ENCODE measurements at places on chromosomes 4 and X. TPM values are rescaled to one million over a fixed set of nuclear protein-coding genes. Genes with fewer than 3 reads are reported as not detected.

VEGFD gene
- 1.8 TPM for total RNA-seq

GALNTL6 gene
- total RNA-seq = not detected

DNA sequence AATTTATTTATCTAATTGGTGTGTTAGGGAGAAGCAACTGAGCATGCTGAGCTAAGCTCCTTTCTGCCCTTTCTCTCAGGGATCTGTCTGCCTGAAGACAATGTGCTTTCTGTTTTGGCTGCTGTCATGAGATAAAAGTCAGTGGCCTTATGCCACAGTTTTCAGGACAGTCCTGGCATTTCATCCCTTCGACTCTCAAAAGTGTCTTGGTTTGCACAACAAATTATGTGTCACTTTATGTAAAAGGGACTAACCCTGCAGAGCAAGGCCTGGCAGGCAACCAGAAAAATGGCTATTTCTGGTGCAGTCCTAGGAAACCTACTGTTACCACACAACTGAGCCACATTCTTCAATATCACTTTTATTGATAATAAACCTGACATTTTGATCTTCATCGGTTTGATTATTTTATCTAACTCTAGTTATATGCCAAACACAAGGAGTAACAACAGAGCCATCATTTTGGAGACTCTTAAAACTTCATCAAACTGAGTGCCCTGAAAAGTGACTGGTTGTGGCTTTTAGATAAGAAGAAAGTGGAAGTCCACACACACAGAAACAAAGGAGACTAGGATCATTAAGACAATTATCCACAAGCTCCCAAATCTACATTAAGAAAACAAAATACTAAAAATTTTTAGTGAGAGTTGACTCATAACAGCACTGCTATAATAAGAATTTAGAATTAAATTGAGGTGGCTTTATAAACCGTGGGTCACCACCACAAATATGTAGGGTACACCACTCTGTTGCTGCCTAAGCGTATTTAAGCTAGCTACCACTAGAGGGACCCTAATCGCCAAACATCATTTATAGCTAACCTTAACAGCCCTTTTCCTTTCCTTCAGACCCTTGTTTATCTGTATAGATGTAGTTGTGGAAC is 95.9 kb upstream of the PTPN13 start:
- no peak for DNase-seq

DNA sequence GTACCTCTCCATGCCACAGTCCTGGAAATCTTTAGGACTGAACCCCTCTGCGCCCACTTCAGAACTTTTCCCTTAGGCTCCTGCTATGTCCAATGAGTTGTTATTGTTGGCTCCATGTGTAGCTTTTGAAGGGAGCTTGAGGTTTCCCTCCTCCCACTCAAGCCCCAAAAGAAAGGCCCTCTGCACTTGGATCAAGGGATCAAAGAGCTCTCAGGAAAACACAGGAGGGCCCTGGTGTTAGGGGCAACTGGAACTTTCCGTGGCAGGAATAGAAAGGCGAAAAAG is 135.0 kb downstream of the RASL11B start:
- no peak for DNase-seq

KIT gene
- total RNA-seq = 67.4 TPM

DNA sequence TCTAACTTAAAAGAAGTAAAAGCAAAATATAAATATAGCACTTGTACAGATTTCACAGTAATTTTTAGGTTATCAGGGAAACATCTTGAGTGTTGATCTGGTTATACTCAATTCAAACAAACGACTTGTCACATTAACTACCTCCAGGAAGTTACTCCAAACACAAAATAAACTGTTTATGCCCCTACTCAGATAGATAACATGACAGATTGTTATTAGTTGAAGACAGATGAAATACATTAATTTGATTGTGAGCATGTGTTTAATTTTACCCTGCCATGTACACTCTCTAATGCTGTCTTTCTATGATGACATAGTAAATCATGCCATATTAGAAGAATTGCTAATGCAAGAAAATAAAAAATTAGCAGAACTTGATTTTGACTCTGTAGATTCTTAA is 88.0 kb downstream of the RAB28 start:
- no peak for DNase-seq

DNA sequence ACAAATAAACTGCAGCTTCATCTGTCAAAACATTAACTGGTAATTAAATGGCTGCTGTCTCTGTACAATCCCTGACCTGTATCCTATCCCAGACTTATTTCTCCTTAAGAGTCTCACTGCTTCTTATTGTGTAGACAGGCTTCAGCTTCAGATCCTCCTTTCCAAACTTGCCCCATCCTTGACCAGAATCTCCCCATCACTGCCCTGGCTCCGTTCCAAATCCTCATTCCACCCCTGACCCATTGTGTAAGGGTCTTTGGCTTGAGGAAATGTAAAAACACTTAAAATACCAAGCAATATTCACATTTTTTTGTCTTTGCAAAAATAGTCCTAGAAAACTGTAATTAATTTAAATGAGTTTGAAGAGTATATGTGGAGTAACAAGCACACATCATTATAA is 152.6 kb upstream of the VEGFC start:
- DNase-seq = no peak

GRCh38 chrX:102976793-102977495 is 39.9 kb downstream of the RAB40AL start:
- no peak for DNase-seq

DNA sequence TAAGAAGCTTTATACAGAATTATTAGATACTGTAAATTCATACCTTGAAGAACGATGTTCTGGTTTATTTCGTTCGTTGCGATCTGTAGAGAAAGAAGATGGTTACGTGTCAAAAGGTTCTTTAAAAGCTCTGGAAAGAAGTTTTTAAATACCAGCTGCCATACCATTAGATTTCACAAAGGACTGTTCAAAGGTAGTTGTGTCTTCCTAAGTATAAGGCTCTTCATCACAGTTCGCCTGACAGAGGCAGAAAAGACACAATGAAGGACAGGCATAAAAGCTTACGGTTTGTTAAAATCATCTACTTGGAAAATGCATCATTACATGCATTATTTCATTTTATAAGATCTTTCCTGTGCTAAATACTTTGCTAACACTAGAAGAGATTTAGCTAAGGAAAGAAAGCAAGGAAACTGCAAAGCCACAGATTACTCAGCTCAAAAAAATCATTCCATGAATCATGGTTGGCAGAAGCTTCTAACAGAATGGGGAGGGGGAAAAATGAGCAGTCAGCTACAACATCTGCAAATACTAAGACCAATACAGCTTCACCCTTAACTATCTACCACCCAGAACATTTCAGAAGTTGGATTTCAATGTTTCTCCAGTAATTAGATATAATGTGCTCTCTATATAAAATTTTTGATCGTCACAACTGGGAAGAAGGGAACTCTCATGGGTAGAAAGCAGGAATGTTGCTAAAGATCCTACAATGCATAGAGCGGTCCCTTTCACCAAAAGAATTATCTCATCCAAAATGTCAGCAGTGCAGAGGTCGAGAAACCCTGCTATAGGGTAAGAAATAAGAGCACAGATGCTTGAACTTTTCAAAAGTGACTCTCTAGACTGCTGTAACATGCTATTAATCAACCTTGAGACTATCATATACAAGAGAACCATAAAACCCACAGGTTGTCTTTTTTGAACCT is 50.7 kb upstream of the PRSS48 start:
- no peak for DNase-seq

GRCh38 chr4:91963486-91963885 is 340.3 kb upstream of the GRID2 start:
- DNase-seq = no peak

SOX3 gene
- not detected for total RNA-seq
